ENCODE measurements at places on chromosomes 5 and 9.
A peak's percentile ranks its signal among the peaks of the same experiment; 100 is the strongest.

DNA sequence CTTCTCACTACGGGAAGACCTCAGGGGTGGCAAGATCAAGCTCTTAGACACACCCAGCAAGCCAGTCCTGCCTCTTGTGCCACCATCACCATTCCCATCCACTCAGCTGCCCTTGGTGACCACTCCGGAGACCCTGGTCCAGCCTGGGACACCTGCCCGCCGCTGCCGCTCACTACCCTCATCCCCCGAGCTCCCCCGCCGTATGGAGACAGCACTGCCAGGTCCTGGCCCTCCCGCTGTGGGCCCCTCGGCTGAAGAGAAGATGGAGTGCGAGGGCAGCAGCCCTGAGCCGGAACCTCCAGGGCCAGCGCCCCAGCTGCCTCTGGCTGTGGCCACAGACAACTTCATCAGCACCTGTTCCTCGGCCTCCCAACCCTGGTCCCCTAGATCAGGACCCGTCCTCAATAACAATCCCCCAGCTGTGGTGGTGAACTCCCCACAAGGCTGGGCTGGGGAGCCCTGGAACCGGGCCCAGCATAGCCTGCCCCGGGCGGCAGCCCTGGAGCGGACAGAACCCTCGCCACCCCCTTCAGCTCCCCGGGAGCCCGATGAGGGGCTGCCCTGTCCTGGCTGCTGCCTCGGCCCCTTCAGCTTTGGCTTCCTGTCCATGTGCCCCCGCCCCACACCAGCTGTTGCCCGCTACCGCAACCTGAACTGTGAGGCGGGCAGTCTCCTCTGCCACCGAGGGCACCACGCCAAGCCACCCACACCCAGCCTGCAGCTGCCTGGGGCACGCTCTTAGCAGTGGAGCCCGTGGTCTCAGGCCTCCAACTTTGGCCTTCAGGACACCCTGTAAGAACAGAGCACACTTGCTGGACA, 4.1 kb downstream of the TESK1 start:
- no peak for DNase-seq

- no peak for DNase-seq
Measured at GRCh38 chr9:135045264-135045927, 42.1 kb upstream of the OLFM1 start.

DNA sequence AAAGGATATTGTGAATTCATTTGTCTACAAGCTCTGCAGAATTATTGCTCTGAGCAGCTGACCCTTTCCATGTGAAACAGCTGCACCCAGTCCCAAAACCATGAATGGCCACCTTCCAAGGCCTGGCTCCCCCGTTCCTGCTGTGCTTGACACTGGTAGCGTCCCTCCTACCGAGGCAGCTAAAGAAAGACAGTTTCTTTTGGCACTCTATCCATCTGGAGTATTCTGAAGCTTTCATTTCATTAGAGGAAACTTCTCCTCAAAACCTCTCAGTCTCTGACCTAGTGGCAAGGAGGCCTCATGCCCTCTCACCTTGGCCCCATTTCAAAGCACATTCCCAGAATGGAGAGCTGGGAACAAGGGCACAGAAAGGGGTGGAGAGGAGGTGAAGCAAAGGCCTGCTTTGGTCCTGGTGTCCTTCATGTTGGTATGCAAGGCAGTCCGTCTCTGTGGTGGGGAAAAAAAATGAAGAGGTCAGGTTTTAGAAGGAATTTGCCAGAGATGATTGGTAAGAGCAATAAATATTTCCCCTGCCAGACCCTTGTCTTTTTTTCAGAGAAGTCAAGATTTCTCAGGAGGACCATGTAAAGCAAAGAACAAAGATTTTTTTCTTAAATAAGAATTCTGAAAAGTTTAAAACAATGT, 232.0 kb downstream of the RFK start:
- no peak for DNase-seq

DNA sequence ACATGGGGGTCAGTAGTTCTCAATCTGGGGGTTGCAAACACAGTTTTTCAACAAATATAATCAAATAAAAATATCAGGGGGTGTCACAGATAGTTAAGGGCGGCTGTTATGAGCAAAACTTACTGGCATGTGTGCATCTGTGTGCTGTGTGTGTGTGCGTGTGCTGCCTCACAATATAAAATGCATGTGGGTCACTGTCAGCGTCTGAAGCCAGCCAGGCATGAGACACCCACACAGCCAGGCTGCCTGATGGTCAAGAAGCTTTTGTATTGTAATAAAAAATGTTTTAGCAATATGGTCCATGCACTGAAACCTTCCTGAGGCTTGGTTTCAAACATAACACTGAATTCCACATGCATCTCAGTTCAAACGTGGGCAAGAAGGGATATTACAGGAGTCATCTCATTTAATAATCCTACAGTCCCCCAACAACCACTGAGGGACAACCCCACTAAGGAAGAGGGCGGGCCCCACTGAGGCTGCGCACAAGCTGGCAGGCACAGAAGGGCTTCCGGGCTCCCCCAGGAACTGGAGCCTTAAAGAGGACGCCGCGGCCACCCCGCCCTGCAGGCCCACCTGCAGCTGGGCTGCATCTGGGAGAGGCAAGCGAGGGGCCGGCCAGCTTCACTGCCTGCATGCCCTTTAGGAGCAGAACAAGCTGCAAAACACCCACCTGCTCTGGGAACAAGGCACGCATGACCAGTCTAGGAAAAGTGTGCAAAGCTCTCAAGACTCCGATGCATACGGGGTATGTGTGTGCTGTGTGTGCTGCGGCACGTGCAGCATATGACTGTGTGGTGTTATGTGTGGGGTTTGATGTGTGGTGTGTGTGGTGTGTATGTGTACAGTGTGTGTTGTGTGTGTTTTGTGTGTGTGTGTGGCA, 14.1 kb downstream of the SEMA4D start:
- DNase-seq: peak; percentile 65

- DNase-seq: no peak
Measured at GRCh38 chr5:50958852-50959457, 292.5 kb downstream of the PARP8 start.

- DNase-seq: peak; percentile 22
Measured at GRCh38 chr9:35051069-35051967, 21.1 kb downstream of the VCP start.

DNA sequence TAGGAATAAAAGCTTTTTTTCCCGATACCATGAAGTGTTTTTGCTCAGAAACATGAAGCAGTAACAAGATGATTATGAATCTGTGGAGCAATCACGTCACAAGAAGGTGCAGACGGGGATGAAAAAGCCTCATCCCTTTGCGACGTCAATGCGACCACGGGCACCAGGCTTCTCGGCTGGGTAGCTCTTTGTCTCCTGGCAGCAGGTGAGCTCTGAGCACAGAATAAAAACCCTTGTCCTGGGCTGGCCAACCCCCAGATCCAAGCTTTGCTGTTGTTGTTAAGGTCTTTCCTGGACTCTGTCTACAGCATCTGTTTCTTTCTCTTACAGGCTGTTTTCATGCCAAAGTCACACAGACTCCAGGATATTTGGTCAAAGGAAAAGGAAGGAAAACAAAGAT, 113.8 kb downstream of the ANKRD18B start:
- no peak for DNase-seq

- DNase-seq: no peak
Measured at GRCh38 chr5:132211787-132212186, 15.9 kb downstream of the P4HA2 start.

GRCh38 chr5:10161778-10162177, 87.9 kb downstream of the ATPSCKMT start:
- no peak for DNase-seq

GRCh38 chr5:81188962-81189361, 44.2 kb upstream of the CKMT2 start:
- DNase-seq: no peak

DNA sequence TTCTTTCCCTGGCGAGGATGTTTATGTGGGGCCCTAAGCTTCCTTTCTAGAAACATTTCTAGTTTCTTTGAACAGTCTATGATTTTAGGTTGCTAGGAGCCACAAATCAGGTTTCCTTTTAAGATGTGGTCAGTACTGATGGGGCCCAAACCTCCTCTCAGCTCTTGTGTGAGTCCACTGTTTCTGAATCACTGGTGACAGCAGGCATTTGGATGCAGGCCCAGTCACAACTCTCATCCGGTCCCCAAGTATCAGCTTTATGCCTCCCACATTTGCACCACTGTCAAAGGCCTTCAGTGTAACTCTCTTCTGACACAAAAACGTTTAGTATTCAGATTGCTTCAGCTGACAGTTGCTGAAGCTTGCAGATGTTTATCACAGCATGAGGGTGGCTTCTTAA, 7.8 kb downstream of the DMRT2 start:
- no peak for DNase-seq

DNA sequence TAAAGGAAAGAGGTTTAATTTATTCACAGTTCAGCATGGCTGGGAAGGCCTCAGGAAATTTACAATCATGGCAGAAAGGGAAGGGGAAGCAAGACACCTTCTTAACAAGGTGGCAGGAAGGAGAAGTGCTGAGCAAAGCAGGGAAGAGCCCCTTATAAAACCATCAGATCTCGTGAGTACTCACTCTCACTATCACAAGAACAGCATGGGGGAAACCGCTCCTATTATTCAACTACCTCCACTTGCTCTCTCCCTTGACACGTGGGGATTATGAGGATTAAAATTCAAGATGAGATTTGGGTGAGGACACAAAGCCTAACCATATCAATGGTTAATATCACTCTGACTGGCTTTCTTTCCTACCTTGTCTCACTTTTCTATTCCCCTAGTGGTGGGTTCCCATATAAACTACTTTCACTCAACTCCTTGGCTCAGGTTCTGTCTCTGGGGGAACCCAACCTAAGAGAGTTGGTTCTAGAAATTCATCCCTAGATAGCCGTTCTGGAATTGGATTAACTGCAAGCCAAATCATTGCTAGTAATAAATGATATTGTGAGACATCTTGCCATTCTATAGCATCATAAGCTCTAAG, 749.8 kb upstream of the GRAMD2B start:
- no peak for DNase-seq

GRCh38 chr5:98769210-98769958, 4.1 kb upstream of the RGMB start:
- DNase-seq: no peak

DNA sequence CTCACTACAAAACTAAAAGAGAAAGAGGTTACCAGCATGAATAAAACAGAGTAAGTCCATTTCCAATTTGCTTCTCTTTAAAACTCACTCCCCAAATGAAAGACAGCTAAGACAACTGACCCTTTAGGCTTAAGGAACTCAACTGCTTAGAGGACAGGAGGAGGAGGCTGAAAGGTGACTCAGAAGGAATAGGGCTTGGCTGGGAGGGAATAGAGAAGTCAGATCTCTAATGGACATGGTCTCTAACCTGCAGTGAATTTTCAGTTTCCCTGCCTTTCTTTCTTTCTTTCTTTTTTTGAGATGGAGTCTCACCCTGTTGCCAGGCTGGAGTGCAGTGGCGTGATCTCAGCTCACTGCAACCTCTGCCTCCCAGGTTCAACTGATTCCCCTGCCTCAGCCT, 261.8 kb upstream of the CLINT1 start:
- no peak for DNase-seq

DNA sequence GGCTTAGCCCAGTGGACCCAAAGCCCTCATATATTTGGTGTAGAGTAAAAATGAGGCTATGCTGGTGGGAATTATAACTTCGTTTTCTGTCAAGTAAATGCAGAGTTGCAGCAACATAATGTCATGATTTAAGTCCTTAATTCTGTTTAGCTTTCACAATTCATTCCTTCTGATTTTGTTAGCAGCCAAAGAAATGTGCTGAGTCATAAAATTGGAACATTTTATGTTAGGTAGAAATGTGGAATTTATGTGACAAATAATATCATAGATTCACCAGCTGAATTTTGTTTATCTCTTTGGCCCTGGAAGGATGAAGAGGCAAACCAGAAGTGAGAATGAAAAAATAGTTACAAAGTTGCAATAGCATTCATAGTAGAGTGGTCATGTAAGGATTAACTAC, 247.0 kb downstream of the TRPM3 start:
- no peak for DNase-seq

DNA sequence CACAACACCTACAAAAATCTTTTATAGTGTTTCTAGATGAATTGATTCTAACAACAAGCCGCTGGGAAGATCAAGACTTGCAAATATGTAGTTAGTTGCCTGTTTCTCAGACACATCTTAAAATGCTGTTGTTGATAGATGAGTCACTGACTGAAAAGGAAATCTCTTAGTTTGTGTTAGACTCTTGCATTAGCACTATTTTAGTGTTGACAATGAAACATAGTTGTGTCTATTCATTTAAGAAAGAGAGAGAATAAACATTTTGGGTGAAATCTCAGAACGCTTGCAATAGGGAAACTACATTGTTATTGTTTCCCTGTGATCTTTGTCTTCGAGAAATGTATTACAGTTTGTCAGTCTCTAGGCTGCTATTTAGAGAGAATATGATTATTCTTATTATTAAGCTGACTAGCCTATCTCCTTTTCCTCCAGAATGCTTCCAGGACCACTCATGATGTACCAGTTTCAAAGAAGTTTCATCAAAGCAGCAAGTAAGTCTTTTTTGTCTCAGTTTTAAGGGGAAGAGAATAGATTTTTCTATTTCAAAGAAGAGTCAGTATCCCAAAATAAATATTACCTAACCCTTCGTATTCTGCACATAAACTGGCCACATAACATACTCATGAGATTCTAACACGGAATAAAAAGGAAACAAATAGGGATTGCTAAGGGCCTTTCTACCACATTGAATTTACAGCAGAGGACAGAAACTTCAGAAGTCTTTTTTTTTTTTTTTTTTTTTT, 285.6 kb downstream of the ARHGAP26 start:
- DNase-seq: no peak

All from stimulated activated CD8-positive, alpha-beta memory T cell treated with anti-CD3 and anti-CD28 coated beads, Interleukin-7, amount 100 ng/mL, for 24 hours (primary cell).